ENCODE measurements at places on chromosomes 13 and 19.

GRCh38 chr13:28047757-28048388, 52.5 kb downstream of the FLT3 start:
- no peak for DNase-seq

GRCh38 chr13:37651891-37652290, 53.3 kb upstream of the POSTN start:
- DNase-seq: no peak

GRCh38 chr19:7575434-7576040, 20.1 kb upstream of the CAMSAP3 start:
- no peak for DNase-seq

DNA sequence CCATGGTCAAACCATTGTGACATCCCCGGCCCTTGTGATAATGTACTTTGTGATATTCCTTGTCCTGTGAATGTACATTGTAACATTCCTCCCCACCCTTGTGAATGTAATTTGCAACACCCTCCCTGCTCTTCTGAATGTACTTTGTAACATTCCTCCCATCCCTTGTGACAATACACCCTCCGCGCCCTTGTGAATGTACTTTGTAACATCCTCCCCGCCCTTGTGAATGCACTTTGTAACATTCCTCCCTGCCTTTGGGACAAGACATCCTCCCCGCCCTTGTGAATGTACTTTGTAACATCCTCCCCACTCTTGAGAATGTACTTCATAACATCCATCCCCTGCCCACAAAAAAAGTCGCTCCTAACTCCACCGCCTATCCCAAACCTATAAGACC, 17.1 kb downstream of the ZNF846 start:
- DNase-seq: no peak

DNA sequence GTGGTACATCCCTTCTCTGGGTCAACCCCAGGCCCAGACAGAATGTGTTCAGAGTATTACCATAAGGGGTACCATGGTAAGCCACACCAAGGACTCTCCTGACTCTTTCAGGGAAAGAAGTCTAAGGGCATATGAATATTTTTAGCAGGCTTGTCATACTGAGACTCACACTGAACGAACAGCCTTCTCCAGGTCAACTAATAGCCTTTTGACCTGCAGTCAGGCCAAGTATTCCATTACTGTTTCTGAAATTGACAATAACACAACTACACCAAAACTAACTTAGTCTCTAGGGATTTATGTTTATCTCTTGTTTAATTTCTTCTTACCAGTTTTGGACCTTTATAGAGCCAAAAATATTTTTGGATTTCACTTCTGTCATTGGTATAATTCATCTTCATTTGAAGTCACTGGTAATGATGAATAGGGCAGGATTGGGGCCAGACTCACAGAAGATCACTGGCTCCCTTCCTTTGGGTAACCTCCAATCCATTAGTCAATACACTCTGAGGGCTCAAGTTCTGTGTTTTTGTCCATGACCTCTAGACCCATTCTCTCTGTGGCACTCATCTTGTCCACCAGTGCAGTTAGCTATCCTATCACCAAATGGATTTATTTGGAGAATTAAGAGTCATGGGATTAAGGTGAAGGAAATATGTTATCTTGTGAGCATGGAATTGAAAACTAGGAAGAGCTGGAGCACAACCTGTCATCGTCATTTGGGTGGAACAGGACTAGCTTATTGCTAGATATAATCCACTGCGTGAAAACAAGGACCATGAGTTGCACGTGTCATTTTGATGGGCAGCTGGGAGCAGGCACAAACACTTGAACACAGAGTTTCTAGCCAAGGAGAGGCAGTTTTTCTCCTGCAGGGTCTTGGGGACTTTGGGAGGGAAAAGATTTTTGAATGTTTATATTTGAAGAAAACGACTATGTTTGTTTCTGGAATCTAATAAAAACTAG, 313.3 kb downstream of the DCLK1 start:
- no peak for DNase-seq

DNA sequence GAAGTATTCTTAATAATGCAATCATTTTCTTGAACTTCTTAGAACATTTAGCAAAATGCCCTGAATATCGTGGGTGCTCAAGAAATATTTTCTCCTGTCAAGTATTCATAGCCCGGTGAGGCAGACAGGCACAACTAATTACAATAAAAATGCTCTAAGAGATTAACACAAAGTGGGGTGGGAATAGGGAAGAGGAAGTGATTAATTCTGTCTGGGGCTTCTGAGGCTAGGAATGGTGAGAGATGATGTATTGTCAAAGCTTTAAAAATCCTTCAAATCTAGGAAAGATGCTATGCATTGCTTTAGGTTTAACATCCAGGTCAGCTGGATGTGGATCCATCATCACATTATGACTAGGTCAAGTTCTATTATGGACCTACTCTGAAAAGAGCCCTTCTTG, 66.9 kb upstream of the POSTN start:
- DNase-seq: no peak

DNA sequence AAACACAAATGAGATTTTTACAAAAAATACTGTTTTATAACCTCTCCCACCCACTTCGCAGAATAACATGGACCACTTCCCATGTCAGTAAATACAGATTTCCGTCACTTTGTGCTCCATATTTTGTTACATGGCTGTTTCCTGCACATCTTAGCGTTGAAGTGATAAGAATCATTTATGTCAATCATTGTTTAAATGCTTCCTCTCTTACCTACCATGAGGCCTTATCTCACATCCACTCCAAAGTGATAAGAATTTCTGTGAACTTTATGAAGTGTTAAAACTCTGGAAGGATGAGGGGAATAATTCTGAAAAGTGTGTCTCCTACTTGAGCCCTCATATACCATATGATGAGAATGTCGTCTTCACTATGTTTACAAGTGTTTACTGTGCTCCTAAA, 36.6 kb upstream of the IL17D start:
- DNase-seq: no peak

DNA sequence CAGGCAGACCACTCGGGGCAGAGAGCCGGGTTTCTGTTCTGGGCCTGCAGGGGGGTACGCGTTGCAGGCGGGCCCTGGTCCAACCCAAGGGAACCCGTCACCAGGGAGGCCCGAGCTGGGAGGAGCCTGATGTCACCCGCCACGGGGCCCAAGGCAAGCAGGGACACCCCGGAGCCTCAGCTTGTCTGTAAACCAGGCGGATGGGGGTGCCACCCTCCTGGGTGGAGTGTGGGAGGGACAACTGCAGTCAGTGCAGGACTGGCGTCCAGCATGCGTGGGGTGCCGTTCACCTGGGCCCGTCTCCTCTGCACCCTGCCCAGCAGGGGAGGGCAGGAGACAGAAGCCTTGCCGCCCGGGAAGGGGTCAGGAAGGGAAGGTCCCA, 7.0 kb downstream of the CACTIN start:
- no peak for DNase-seq

DNA sequence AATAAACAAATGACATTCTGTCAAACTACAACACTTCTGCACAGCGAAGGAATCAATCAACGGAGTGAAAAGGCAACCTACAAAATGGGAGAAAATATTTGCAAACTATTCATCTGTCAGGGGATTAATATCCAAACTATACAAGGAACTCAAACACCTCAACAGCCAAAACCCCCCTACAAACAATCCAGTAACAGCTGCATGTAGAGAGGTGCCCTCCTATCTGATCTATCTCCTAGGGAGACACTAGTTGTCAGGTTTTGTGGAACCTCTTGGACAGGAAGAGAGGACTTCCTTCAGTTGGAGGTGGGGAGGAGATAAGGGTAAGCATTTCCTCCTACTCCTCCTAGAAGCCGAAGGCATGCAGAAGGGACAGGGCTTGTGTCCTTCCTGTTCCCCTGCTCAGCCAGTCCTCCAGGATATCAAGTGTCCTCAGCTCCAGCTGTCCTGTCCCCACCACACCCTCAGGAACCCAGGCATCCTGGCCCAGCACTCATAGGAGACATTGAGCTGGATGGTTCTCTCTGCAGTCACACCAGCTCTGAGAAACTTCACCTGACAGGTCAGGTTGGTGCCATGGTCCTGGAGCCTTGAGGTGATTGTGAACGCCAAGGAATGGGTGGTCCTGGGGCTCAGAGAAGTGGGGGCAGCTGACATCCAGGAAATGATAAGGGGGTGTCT, 9.8 kb upstream of the SIGLEC8 start:
- no peak for DNase-seq

DNA sequence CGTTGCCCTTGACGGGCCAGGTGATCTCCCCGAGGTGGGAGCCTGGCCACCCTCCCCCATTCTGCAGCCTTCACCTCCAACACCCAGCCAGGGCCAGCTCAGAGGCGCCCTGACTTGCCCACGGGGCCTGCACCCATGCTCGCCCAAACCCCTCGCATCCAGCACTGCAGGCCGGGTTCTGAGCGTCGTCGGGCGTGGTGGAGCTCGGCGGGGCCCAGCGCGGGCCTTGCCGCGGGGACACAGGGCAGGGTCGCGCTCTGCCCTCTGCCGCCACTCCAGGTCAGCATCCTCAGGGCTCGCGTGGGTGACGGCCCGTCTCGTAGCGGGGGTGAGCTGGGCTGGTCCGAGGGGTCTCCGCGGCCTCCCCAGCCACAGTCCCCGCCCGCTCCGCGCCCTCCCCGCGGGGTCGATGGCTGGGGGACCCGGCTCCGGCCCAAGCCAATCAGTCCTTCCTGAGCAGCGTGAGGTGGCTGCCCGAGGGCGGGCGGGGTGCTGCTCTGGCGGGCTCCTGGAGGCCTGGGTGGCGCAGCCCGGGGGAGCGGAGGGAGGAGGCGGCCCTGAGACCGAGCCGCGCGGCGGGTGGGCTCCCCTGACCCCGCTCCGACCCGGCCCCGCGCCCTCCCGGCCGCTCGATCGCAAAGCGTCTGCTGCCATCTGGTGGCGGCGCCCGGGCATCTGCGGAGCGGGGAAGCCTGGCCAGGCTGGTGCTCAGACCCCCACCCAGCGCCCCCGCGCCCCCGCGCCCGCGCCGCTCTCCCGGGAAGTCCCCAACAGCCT, 61.4 kb downstream of the CCNE1 start:
- DNase-seq: peak; percentile 48

DNA sequence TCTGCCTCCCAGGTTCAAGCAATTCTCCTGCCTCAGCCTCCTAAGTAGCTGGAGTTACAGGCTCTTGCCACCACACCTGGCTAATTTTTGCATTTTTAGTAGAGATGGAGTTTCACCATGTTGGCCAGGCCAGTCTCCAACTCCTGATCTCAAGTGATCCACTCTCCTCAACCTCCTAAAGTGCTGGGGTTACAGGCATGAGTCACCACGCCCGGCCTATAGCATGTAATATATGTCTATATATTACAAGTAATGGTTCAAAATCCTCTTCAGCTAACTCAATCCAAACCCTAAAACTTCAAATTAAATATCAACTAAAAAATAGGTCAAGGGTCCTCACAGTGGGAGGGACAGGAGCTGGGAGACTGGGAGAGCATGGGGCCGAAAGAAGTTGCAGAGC, 28.0 kb downstream of the FPR3 start:
- no peak for DNase-seq

DNA sequence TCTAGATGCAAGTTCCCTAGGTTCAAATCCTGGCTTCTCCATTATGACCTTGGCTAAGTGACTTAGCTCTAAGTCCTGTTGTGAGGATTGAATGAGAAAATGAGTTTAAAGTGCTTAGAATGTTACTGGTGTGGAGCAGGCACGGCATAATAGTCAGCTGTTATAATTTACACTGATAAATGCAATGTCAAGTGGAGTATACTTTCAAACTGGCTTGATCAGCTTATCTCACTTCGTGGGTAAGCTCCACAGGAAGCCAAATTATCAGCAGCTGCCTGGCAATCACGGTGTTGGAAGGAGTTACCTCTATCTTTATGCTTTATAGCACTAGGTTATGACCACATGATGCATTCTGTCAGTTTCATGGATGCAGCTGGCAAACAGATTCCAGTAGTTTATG, 272.8 kb downstream of the OLFM4 start:
- DNase-seq: no peak

DNA sequence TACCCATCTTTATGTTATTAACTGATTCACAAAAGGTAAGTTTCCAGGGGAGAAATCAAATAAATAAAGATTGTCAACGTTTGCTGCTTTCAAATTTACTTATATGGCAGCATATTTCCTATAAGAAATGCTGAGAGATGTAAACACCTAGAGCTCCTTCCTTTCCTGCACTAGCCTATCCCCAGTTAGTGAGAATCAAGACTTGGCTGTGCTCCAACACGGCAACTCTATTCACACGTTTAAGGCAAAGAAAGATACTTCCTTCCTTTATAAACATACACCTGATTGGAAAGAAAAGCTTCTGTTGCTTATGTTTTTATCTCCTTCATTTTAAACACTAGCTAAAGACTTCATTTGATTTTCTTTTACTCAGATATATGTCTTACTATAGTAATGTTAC, 107.0 kb downstream of the PCDH9 start:
- DNase-seq: no peak

- DNase-seq: no peak
Measured at GRCh38 chr13:63605962-63606361, 2190.3 kb upstream of the PCDH20 start.

DNA sequence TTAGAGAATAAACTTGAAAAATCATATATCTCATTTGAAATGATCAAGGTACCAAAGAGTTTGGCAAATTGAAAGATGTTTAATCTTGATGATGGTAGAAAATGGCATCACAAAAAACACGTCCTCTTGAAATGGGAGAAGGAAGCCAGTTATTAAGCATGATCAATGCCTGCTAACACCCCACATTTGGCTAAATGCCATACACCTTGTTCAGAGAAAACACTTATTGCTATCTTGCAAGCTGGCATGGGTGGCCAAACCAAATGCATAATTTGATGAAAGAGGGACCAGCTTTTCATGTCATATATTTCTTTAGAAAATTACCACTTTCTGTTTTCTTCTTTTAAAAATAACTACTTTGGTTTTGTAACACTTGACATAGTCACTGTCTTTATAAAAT, 141.3 kb downstream of the ZAR1L start:
- no peak for DNase-seq

DNA sequence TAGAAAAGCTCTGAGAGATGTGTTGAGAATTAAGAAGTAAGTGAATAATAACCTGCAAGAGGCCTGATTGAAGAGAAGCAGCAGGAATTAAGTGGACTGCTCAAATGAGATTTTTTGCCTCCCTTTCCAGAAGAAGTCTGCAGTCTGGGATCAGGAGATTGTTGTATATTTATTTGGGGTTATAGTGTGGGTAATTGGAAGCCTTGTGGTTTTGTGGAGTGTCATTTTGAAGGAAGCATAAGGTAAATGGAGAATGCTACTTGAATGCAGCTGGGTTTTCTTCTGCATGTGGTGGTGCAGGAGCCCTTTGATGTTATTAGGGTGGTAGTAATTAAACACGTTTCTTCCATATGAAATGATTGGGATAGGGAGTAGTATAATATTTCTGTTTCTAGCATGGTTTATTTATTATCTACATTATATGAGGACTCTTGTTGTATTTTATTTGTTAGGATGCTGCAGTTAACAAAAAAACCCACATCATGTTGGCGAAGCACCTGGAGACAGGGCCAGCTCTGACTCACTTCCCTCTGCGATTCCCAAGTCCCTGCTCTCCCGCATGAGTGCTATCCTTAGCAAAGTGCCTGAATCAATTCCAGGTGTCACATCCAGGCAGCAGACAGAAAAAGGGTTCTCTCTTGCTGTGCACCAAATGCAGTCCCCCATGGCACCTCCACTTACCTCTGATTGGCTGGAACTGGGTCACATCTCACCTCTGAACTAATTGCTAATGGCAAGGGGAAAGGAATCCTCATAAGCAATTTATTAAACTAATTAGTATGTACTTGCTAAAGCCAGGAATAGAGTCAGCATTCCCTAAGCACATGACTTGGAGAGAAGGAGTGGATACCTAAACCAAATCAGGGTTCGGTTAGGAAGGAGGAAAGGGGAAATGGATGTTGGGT, 54.8 kb downstream of the DGKH start:
- DNase-seq: no peak

All from stimulated activated CD8-positive, alpha-beta memory T cell treated with anti-CD3 and anti-CD28 coated beads, Interleukin-12 subunit alpha, Interleukin-12 subunit beta, amount 100 ng/mL, for 4 hours (primary cell).